B cell (primary cell): ENCODE measurements at places on chromosomes 3 and 15.

- DNase-seq = no peak
Observed at GRCh38 chr15:54577476-54578250, 599.4 kb downstream of the UNC13C start.

- no peak for DNase-seq
Observed at GRCh38 chr15:91855684-91856489, 2.4 kb downstream of the SLCO3A1 start.

- no peak for DNase-seq
Observed at GRCh38 chr3:39605837-39606236, 138.4 kb downstream of the MOBP start.

DNA sequence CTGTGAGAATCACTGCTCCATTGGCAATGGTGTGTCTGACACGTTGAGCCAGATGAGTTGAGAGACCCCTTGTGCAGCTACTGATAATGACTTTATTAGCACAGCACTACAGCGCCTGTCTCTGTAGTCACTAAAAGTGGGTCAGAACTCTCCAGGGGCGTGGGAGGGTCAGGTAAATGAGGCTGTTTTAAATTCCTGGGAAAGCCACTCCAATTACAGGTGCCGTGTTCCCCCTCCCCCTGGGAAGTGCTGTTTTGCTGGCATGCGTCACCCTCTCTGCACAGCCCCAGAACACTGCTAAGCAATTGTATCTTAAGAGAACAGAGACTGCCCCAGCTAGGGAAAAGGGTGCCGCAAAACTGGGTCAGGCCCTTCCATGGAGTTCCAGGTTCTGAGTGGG is 21.5 kb upstream of the CPNE9 start:
- DNase-seq = no peak

GRCh38 chr15:51318382-51319150 is 19.8 kb downstream of the CYP19A1 start:
- no peak for DNase-seq

GRCh38 chr3:168991803-168992202 is 671.7 kb downstream of the MECOM start:
- DNase-seq = no peak

DNA sequence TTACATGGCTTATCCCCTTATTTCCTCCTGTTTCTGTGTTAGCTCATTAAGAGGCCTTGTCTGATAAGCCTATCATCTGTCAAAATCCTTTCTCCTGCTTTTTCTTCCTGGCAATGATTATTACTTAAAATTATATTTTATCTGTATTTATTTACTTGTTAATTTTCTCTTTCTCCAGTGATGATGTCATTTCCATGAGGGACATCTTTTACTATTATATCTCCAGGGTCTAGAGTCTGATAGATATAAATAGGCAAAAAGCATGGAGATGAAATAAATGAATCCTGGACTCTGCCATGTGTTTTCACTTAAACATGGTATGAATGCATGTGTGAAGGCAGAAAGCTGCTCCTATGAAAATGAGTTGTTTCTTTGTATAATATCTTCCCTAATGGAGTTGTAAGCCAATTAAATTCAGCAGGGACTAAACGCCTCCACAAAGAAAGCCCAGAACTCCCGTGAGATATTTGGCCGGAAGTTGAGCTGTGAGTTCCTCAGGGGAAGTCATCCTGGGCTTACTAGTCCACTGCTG is 375.2 kb downstream of the TUSC7 start:
- no peak for DNase-seq

GRCh38 chr3:14353502-14353901 is 48.9 kb upstream of the SLC6A6 start:
- DNase-seq = no peak
